ENCODE measurements at places on chromosomes 1 and 21.

GRCh38 chr1:150179867-150180266 is 30.2 kb downstream of the PLEKHO1 start:
- DNase-seq = no peak

- DNase-seq = peak; percentile 14
These were observed 71.6 kb upstream of the C1orf21 start for GRCh38 chr1:184315254-184315653.

DNA sequence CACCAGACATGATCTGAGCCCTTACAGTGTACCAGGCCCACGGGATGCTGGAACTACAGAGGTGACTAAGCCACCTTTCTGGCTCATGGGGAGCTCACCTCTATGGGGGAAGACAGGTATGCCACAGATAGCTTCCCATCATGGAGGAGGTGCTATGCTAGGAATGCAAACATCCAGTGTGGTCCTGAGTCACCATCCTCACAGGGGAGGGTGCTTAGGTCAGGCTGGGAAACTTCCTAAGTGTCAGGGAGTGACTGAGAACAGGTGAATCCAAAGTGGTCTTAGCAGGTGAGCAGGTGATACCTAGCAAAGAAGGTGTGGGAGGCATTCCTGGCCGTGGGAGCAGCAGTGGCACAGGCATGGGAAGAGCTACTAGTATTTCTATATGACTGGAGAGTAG is 8.6 kb upstream of the RASSF5 start:
- DNase-seq = no peak

DNA sequence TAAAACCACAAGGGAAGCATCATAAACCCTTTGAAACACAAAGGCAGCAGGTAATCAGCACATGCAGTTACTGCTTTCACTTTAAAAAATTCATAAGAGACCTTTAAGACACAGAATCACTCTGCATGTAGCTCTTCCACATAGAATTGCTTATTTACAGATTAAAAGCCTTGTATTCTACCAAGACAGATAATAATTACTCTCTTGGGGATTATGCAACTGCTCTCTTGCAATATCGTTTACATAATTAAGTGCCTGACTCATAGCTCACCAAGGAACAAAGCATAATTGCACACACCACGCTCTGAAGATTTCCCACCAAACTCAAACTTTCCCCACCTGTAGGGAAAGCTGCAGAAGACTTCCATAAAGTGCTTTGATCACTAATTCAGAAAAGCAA is 87.9 kb downstream of the VAV3 start:
- peak; percentile 61 for DNase-seq

GRCh38 chr1:84698151-84699110 is 8.2 kb upstream of the SSX2IP start:
- peak; percentile 95 for DNase-seq

DNA sequence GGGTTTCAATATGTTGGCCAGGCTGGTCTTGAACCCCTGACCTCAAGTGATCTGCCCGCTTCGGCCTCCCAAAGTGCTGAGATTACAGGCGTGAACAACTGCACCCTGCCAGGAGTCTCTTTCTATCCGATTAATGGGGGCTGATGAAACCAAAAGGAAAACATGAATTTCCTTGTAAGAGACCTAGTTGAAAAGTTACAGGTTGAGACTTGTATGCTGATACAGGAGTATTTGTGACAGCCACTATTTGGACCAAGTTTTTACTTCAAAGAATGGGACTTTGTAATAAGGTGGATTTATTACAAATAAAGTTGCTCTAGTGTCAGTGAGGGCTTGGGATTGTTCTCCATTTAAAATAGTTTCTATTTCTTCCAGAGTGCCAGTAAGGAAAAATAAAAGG is 43.6 kb upstream of the TMEM61 start:
- DNase-seq = no peak

DNA sequence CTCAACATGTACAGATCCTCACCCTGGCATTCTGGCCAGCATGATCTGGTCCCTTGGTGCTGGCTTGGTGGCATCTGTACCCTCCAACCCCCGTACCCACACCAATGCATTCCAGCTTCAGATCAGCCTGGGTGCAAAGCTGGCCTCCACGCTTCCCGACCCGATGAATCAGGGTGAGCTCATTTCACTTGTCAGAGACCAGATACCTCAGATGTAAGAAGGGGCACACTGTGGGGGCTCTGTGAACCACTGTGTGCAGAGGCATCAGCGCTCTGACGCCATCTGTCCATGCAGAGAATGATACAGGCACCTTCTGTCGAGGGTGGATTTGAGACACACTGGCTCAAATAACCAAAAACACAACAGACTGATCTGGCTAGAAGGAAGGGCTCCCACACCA is 76.6 kb downstream of the DMRTB1 start:
- DNase-seq = peak; percentile 34

DNA sequence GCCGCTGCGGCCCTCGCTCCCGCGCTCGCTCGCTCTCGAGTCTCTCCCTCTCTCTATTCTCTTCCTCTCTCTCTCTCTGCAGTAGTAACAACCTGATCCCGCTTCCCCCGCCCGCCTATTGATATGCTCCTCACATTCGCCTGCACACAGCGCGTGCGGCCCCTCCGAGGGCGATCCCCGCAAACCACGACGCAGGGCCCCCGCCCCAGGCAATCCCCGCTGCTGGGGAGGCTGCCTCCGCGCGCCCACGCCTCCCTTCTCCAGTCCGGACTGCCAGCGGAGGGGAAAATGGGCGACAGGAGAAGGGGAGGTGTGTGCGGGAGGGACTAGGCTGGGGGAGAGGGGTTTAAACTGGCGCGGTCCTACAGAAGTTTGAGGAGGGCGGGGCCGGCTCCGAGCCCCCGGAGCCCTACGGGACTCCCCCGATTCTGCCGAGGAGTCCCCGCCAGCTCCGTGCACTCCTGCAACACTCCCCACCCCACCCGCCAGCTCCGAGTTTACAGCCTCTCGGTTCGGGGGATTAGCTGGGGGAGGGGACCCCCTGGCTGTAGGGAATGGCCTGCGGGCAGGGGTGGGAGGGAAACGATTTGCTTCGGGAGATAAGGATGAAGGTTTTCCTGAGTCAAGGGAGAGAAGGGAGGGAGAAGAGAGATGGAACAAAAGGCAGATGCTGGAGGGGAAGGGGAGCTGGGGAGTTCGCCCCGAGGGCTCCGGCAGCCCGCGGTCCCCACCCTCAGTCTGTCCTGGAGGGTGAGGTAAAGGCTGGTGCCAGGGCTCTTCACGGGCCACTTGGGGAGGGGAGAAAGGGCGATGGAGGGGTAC is 66.6 kb downstream of the SYT2 start:
- DNase-seq = no peak

DNA sequence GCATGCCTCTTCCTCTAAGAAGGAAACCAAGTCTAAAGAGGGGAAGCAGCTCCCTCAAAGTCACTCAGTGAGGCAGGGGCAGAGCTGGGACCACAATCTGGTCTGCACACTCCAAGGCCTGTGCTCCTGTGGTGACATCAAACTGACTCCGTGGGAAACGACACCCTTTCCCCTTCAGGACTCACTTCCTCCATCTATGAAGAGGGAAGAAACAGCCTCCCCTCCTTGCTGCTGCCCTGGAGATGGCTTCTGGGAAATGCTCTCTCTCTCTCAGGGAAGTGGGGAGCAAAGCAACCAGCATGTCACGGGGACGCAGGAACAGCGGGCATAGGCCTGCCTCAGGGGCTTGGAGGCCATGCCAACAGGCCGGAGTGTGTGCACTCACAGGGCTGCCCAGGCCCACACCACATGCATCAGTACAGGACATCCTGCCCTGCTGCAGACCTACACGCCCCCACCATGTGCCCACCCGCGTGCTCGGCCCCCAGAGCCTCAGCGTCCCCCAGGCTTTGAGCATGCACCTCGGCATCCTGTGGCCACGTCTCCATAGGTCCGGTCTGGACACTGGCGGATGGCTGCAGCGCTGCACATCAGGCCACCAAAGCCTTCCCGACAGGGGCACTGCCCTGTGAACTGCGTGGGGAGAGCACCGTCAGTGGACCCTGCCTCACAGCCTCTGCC is 25.7 kb downstream of the LAMB3 start:
- DNase-seq = no peak

- DNase-seq = peak; percentile 45
These were observed 95.9 kb downstream of the CAMTA1 start for GRCh38 chr1:6880951-6881690.

DNA sequence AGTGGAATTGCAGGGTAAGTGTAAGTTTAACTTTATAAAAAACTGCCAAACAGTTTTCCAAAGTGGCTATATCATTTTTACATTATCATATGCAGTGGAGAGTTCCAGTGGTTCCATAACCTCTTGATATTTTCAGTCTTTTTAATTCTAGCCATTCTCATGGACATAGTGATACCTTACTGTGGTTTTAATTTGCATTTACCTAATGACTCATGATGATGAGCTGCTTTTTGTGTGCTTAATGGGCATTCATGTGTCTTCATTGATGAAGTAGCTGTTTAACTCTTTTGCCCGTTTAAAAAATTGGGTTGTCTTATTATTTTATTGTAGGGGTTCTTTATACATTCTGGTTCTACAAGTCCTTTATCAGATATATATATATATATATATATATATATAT is 29.4 kb downstream of the SNX27 start:
- DNase-seq = no peak

GRCh38 chr21:30329203-30329875 is 8.2 kb downstream of the KRTAP27-1 start:
- peak; percentile 1 for DNase-seq

GRCh38 chr1:204799630-204800029 is 71.0 kb upstream of the NFASC start:
- no peak for DNase-seq

- no peak for DNase-seq
These were observed 819.0 kb upstream of the ADGRL4 start for GRCh38 chr1:79825551-79825950.

GRCh38 chr1:180898441-180899219 is 14.1 kb upstream of the KIAA1614 start:
- peak; percentile 8 for DNase-seq

DNA sequence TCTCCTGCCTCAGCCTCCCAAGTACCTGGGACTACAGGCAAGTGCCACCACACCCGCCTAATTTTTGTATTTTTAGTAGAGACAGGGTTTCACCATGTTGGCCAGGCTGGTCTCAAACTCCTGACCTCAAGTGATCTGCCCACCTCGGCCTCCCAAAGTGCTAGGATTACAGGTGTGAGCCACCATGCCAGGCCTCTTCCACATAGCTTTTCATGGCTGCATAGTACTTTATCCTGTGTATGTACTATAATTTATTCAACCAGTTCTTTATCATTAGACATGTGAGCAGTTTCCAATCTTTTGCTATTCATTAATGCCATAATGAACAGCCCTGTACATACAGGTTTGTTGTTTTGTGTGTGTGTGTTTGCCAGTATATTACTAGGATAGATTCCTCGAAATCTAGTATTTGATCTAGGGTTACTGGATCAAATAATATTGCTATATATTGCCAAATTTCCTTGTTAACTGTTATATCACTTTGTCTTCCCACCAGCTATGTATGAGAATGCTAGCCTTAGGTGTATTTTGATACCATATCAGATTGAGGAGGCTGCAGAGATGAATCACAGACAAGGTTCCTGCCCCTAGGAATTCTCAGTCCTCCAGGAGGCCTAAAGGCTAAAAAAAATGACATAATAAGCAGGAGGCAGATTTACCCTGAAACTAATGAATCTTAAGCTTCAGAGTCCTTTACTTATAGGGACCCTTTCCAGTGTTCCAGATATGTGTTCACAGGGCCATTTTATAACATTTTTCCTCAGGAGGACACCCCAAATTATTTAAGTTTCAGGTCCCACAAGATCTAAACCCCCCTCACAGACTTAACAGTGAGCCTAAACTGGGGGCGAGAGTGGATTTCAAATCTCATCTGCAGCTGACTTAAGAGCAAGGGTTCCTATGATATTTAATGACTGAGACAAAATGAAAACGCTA is 2.1 kb upstream of the PDIK1L start:
- no peak for DNase-seq

GRCh38 chr1:29709704-29710280 is 473.5 kb downstream of the PTPRU start:
- peak; percentile 88 for DNase-seq

DNA sequence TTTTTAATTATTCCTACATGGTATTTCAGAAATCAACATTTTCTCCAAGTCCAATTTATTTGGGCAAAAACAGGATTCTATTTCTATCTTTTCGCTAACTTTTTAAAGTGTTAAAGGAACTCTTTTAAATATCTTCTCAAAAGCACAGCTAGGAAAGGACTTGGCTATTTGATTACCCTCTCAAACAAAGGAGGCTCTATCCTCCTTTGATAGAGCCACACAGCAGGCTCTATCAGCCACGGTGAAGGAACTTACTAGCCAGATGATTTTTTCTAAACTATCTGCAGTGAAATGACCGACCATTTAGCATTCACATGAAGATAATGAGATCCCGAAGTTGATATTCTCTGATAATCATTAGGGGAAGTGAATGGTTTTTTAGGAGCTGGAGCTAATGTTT is 9.1 kb downstream of the ANGPTL7 start:
- no peak for DNase-seq

DNA sequence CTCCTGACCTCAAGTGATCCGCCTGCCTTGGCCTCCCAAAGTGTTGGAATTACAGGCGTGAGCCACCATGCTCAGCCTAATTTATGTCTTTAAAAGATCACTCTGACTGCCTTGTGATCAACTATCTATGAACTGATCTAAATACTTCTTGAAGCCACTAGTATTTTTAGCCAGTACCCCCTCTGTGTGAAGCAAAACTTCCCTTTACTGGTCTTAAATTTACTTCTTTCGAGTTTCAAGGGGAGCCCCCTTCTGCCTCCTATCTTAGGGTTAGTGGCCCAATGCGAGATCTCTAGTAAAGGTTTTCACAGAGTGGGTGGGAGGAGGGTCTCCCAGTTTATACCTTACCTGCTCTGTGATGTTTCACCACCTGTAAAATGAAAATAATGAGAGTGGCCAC is 66.1 kb upstream of the RPL11 start:
- no peak for DNase-seq

DNA sequence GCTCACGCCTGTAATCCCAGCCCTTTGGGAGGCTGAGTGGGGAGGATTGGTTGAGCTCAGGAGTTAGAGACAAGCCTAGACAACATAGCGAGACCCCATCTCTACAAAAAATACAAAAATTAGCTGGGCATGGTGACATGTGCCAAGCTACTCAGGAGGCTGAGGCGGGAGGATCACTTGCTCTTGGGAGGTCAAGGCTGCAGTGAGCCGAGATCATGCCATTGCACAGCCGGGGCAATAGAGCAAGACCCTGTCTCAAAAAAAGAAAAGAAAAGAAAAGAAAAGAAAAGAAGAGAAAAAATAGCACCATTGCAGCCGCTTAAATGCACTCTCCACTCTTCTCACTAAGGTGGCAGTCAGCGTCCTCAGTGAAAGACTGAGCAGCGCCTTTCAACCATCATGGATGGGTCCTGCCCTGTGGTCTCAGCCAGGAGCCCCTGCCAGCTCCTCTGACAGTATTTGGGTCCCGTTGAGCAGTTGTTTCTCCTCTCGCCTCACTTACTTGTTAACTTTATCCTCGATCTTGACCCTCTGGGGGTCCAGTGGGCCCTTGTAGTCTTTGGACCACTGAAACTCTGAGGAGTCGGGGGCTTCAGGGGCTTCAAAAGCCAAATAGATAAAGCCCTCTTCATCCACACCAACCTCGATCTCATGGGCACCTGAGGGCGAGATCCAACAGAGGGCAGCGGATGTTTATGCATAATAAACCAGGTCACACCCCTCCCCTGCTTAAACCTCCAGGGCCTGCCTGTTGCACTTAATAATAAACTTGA is 36.9 kb downstream of the MYOM3 start:
- DNase-seq = no peak

- DNase-seq = no peak
These were observed 7.9 kb downstream of the MYOG start for GRCh38 chr1:203077956-203078355.

GRCh38 chr1:112625696-112626095 is 6.1 kb downstream of the CAPZA1 start:
- peak; percentile 50 for DNase-seq

Data from fibroblast of lung (primary cell).